ENCODE measurements at places on chromosomes 2 and 18.

- no peak for DNase-seq
These were observed 307.9 kb downstream of the TXNL1 start for GRCh38 chr18:56330366-56331110.

DNA sequence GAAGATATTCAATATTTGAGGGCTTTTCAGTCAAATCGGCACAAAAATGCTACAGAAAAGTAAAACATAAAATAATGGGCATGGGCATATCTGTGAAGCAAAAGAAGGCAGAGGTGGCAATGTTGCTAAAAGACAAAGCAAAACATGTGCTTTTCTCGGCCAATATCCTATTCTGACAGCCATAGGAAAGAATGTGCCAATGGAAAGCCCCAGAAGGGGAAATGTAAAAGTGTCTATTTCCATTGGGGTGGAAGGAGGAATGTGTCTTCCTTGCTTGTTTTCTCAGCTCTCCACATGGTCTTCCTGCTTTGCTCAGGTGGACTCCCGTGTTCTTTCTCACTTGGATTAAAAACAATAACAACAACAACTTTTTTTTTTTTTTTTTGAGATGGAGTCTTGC lies 13.7 kb upstream of the PER2 start:
- DNase-seq = no peak

DNA sequence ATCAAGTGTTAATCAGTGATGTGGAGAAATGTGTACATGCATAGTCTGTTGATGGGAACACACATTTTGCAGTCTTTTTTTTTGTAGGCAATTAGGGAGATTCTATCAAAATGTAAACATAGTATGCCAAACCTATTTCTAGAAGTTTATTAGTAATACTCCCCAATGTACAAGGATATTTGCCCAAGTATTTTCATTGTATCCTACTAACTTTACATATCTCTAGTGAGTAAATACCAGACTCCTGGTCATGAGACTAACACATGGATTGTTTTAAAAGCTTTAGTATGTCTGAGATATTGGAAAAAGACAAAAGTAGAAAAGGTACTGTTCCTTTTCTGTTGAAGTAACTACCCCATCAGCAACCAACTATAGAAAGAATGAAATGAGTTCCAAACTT lies 513.0 kb downstream of the PTPRM start:
- DNase-seq = no peak

- no peak for DNase-seq
These were observed 69.3 kb downstream of the HDAC4 start for GRCh38 chr2:239331560-239331959.

DNA sequence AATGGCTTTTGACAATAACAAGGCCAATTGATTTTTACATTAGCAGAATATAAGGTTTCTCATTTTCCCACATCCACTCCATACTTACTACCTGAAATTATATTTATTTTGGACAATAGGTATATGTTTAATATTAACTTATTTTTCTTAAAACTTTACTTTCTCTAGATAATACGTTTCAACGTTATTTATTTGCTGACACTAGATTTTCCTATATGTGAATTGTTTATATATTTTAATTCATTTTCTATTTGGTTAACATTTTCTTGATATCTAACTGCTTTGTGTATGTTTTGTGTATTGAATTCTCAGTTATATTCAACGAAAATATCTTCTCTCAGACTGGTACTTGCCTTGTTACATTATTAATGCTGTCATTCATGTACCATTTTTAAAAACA lies 199.9 kb upstream of the TMEFF2 start:
- DNase-seq = no peak

DNA sequence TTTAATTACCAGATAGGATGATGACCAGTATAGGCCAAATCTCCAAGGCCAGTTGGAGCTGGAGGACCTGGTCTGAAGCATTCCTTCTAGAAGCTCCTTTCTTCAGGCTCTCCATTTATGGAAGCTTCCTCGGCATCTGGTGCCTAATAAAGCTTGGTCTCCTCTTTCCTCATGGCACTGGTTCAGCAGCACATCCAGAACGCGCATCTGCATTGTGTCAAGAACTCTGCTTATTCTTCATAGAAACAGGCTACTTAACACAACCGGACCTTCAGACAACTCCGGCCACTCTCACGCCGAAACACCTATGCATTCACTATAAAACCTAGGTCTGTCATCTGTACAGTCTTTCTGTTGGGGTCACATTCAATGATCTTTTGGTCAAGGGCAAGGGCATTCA lies 99.8 kb downstream of the COL6A3 start:
- no peak for DNase-seq

DNA sequence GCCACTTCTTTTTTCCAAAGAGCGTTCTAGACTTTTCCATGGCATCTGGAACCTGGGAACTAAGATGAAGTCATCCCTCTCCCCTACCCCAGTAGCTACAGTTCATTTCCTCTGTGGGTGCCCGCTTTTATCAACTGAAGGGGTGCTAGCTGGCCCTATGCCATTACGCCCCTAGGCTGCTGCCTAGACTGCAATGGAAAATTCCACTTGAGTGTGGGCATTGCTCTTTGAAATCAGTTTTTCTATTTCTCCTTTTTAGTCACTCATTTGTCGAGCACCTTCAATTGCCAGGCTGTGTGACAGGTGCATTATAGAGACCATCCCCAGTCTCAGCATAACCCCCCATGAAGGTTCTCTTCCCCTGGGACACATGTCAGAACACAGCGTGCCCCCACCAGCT lies 7.3 kb downstream of the TEX51 start:
- no peak for DNase-seq

Data from NK-92 treated with Interleukin-12 subunit alpha and Interleukin-12 subunit beta, amount 100 ng/mL, for 24 hours (cell line).